ENCODE measurements at places on chromosomes 2 and 18.

DNA sequence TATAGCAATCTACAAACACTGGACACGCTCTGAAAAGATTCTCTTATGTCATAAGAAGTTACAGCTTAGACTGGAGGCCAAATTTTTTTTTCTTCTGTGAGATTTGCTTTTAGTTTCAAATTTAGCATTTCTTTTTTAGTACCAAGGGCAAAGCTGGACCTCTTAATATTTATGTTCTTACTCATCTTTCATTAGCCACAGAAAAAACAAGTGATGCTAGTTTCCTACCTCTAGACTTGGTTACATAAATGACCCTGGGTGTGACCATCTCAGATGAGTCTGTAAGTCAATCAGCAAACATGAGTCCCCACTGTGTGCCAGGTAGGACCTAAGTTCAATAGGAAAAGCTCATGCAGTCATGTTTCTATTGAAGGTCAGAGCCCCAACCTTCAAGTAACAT is 94.4 kb downstream of the MEP1B start:
- DNase-seq, result no peak

GRCh38 chr2:101961338-101962191 is 30.2 kb upstream of the IL1R2 start:
- DNase-seq, result no peak

DNA sequence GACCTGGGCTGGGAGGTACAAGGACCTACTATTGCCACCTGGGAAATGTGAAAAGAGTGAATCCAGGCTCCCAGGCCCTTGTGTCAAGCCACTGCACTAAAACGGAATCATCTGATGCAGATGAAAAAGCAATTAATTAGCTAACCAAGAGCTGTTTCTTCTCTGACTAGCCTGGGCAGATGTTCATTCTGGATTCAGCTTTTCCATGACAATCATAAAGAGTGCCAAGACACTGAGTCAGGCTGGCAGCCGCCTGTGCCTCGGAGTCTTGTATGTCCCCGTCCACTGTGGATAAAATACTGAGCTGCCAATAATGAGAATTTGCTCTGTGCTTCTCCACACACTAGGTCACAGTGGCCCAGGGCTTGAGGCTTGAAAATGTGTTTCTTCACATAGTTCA is 21.7 kb upstream of the LCLAT1 start:
- no peak for DNase-seq

DNA sequence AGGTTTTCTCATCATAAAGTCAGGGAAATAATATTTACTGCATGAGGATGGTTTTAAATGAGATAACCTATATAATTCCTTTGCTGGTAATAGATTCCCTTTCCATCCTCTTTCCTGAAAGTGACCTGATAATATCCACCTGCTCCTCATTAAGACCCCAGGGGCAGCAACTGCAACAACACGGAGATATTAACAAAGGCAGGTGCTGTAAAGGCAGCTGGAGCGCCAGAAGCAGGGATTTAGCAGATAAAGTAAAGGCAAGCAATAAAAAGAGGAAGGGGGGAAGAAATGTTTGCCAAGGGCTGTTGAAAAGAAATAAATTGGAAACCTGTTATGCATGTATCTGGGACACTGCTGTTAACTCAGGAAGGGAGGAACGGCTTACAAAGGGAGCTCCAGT is 472.6 kb upstream of the KLHL29 start:
- DNase-seq, result no peak

DNA sequence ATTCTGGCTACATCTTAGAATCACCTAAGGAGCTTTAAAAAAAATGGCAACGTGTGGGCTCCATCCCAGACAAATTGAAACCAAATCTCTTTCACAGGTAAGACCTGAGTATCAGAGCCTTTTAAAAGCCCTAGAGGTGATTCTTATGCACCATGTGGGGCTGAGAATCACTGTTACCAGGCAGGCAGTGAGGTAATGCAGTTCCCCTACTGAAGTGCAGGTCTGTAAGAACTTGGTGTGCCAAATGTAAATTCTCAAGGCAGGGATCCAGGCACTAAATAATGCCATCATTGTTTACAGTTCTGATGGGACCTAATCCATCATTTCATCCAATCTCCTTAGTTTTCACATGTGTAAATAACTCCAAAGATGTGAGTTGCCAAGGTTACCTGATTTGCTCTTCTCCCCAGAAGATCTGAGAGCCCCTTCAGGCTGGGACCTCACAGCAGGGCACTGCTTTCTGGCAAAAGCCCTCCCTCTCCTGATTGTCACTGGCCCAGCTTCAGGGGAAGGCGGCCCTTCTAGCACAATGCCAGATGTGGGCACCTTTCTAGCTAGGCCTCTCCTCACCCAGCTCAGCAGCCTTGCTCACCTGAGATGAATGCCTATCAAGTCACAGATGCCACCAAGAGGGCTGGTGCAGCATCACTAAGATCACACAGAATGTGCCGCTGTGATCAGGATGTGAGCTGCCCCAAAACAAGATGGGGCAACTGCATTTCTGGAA is 73.6 kb upstream of the RGPD5 start:
- no peak for DNase-seq

- DNase-seq, result no peak
Observed at GRCh38 chr18:80046011-80046410, 11.8 kb downstream of the RBFA start.

- DNase-seq, result no peak
Observed at GRCh38 chr18:24108641-24109040, 30.2 kb upstream of the CABYR start.

DNA sequence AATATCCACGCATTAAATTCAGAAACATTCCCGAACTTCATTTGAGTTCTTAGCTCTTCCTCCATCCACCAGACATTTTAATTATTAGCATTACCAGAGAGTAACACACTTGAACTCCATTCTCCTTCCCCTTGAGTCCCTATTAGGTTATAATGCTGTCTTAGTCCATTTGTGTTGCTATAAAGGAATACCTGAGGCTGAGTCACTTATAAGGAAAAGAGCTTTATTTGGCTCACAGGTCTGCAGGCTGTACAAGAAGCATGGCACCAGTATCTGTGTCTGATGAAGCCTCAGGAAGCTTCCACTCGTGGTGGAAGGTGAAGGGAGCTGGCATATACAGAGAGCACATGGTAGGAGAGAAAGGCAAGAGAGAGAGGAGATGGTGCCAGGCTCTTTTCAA is 25.4 kb downstream of the TBC1D8 start:
- DNase-seq, result no peak

GRCh38 chr18:6561420-6561861 is 146.7 kb upstream of the L3MBTL4 start:
- DNase-seq, result no peak

DNA sequence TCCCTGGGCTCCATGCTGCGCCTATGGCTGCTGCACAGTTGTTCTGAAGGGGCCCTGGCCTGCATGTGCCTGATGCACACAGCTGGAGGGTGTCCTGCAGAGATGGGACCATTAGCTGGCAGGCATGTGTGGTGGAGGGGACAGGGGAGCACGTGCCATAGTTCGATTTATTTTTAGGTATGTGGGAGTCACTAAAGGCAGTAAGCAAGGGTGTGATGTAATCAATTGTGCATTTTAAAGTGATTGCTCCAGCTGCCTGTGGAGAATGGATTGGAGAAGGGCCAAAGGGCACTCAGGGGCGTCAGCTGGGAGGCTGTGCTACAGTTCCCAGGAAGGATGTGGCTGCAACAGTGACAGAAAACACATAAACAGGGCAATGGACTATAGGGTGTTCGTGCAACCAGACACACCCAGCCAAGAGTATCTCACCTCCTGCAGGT is 205.1 kb downstream of the ARL4C start:
- DNase-seq, result no peak

DNA sequence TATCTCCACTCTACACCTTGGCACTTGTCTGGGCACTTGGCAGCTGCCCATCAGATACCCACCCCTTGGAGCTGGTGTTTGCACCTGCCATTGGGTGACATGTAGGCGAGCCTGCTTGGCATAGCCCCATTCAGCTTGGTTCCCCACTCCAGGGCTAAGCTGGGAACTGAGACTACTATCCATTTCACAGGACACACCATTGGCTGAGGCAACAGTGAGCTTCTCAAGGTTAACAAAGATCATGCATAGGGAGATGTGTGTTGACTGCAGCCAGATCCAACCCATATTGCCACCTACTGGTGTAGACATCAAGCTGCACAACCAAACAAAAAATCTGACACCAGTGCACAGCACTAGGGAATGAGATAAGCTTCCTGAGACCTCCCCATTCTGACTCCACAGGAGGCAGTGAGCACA is 1389.8 kb upstream of the TMEFF2 start:
- no peak for DNase-seq

DNA sequence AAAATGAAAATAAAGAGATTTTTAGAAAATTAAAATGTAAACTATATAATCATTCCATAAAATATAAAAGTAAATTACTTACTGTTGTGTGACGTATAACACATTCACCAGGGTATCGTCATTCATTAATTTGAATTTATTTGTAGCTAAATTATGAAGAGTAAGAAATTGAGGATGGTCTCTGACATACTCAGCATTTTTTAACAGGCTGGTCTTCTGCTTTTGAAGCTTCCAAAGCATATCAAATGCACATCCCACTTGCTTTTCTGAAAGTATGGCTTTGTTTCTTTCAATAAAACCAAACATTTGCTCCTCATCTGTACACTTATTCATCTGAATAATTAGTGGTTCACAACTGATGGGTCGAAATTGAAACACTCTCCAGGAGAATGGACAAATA is 2.1 kb downstream of the FASTKD1 start:
- no peak for DNase-seq

- DNase-seq, result no peak
Observed at GRCh38 chr2:195451160-195451559, 205.9 kb upstream of the SLC39A10 start.

GRCh38 chr2:189685540-189686229 is 11.2 kb downstream of the ANKAR start:
- DNase-seq, result no peak

- DNase-seq, result no peak
Observed at GRCh38 chr2:16425462-16426336, 239.9 kb downstream of the CYRIA start.

DNA sequence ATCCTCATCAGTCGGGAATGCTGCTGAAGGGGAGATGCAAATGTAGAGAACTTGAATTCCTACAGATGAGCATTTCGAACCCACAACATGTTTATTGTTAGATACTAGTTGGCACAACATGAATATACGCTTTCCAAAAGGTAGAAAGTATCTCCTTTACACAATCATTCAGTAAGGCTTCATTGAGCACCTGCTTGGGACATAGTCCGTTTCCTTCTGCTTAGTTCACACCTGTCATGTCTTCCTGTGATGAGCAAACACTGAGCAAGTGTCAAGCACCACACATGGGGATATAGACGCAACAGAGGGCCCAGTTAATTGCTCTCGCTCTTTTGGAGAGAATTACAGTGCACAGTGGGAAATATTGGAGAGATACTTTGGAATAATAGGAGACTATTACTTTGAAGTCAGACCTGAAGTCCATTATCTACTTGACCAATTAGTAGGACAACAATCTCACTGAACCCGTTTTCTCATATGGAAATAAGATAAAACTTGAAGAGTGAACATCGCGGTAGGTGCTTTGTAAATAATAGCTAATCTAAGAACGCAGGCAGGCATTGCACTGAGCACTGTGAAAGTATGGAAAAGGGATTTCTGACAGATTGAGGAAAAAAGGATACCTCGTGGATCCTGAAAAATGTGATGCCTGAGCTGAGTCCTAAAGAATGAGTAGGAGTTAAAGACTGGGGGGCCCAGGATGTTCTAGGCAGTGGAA is 1.2 kb downstream of the CPSF3 start:
- no peak for DNase-seq

GRCh38 chr18:75360215-75360614 is 67.3 kb downstream of the SMIM21 start:
- DNase-seq, result no peak

- DNase-seq, result no peak
Observed at GRCh38 chr2:63984606-63985359, 34.4 kb downstream of the VPS54 start.

DNA sequence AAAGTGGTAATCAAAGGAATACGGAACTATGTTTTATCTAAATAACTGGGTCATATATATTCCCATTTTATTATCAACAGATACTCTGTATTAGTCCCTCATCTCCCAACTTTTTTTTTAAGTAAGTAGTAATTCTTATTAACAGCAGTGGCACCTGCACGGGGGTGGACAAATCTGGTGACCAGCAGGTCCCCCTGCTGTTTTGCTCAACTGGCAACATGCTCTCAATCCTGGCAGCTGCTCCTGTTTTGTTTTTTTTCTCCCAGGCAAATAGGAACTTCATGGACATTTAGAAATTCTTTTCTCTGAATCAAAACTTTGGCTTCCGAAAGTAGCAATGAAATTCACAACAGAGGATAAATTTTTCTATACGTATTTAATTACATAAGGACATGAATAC is 193.5 kb downstream of the SS18 start:
- no peak for DNase-seq

DNA sequence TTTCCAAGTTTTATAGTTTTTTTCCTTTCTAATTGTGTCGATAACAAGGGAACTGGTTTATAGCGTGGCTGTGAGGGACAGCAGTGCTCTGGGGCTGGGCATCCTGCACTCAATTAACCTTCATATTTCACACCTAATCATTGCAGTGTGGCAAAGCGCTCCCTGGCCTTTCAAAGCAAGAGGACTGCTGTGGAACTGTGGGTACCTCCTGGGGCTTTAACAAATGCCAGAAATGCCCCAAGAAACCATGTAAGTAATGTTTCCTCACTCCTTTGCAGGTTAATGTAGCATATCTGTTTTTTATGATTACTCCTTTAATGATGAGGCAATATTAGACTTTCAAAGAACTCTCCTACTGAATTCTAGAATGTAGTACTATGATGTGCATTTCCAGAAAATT is 259.0 kb upstream of the RASGRP3 start:
- DNase-seq, result no peak

DNA sequence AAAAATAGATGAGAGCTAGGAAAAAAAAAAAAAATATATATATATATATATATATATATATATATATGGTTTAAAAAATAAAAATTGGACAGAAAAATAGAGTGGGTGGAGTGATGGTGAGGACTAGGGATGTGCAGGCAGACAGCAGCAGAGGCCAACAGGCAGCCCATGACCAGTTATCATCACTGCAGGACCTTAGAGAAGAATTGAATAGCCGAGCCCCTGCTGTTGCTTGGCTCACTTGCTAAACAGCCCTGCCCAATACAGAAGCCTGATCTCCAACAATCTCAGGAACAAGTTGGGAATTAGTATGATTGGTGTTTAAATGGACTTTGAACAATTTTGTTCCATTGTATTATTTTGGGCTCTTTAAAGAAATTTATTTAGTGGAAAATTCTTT is 967.5 kb upstream of the PIK3C3 start:
- DNase-seq, result no peak

- no peak for DNase-seq
Observed at GRCh38 chr2:190649035-190649797, at the start of gene NAB1. TSS of gene NAB1 (plus strand) at chr2:190649083. CDS start at chr2:190659177, 10,094 bp downstream.

- no peak for DNase-seq
Observed at GRCh38 chr2:146931109-146931508, 913.7 kb upstream of the ACVR2A start.

GRCh38 chr18:31245820-31246219 is 72.1 kb upstream of the DSG1 start:
- no peak for DNase-seq

- DNase-seq, result no peak
Observed at GRCh38 chr2:143856978-143857377, 662.9 kb downstream of the ZEB2 start.

All from cortex of kidney (tissue), 1 donor.